ENCODE measurements at places on chromosomes 2 and 18.

DNA sequence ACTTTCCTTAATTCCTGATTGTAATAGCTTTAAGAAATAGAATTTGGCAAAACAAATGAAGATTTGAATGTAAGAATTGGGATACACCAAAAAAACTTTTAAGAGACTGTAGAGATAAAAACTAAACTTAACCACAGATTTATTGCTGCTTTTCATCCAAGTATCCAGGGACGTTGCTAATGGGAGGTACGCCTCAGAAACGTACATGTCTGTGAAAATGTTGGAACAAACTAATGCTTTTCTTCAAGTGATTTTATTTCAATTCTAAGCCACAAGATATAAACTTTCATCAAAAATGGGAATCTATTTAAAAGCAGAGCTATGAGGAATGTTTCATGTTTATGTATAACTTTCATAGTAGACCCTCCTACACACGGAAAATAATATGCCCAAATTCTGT lies 66.3 kb downstream of the ARHGAP15 start:
- DNase-seq, result no peak

- no peak for DNase-seq
These were observed 242.3 kb downstream of the SETBP1 start for GRCh38 chr18:44922968-44923367.

- DNase-seq, result no peak
These were observed 70.4 kb downstream of the SEMA4F start for GRCh38 chr2:74724496-74724895.

DNA sequence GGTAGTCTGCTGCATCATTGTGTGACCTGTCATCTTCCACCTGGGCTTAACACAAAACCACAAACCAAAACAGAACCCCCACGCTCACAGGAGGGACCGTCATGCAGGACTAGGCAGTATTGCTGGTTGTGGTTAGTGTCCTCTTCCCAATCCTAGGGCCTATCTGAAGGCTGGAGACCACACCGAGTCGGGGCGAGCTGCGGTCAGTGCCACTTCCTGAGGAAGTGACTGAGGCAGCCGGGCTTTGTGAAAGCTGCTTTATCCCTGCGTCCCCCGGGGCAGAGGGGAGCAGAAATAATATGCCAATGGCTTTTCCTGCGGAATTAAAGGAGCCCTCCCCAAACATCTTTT lies 22.9 kb downstream of the ZNF532 start:
- DNase-seq, result no peak

DNA sequence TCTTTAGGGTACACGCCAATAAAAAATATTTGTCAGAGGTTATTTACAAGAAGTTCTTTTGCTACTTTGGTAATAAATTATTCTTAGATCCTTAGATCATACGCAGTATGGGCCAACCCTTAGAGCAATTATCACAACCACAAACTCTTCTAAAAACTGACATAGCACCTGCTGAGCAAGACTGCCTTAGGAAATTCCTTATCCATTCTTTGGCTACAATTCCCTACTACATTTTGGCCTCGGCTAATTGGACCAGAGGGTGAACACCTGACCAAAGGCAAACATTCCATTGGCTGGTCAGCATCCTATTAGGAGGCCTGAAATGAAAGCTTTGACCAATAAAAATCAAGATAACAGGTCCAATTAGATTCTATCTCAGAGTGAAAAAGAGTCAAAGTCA lies 147.6 kb upstream of the CCDC68 start:
- DNase-seq, result no peak

DNA sequence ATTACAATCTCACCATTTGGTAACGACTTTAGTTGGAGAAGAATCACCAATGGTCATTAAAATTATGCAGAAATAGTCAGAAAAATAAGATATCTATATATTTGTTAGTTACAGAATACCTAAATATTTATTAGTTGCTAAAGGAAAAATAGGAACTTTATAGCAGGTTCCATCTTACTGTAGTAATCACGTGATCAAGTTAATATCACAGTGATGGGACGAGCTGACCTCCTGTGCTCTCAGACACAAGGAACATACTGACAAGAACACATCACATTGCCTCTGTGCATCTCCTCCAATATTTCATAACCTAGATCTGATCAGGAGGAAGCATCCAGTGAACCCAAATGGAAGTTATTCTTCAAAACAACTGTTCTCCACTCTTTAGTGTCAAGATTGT lies 215.3 kb downstream of the GALR1 start:
- no peak for DNase-seq

DNA sequence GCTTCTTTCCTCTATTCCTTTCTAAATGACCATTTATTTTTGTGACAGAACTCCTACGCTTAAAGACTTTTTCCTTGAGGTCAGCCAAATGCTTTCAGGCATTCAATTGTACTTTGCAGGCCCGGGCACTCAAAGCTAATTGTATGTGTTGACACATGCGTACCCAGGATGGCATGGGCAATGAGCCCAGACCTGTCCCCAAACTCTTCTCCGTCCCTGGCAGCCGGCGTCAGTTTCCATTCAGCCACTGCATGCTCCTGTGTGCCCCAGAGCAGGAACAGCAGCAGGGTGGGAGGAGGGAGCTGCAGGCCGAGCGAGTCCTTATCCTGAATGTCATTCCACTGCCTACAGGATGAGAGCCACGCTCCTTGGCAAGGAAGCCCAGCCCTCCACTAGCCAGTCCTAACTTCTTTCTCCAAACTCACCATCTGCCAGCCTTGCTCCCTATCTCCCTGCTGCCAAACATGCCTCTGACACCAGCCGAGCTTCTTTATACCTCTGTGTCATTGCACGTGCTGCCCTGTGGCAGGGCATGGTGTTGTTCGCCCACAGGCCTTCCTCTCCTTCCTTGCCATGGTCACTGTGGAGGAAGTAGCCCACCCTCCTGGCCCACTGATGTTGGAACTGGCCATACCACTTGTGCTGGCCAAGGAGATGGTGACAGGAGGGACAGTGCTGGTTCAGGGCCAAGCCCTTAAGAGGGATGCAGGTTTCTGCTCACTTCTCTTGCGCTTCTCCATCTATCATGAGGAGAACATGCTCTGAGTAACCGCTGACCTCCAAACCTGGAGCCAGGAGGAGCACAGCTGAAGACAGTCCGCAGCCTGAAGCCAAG lies 116.9 kb upstream of the FHL2 start:
- DNase-seq, result no peak

DNA sequence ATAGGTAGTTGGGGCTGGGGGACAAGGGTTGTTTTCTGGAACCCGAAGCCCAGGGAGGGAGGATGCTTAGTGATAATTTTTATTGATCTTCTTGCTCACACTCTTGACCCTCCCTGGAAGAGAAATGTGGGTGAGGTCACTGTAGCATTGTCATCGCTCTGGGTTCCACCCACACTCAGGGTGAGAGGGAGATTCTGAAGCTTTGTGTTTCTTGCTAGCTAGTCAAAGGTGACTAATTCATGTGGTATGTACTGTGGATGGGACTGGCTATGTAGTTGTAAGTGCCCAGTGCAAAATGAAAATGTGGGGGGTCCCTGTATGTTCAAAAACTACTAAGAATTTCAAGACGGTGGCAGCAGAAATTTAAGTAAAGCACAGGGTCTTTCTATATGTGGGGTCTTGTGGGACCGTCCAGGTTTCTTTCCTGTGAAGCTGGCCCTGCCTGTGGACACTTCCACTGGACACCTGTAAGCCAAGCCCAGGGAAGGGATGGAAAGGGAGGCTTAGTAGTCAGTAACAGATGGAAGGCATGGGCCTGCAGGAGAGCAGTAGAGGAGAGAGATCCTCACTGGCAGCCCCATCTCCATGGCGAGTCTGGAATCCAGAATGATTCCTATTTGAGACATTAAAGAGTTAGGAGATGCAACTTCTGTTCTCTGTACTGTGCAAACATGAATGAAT lies 35.0 kb downstream of the TSN start:
- no peak for DNase-seq

GRCh38 chr2:34604164-34604563 lies 1005.1 kb upstream of the FAM98A start:
- no peak for DNase-seq

DNA sequence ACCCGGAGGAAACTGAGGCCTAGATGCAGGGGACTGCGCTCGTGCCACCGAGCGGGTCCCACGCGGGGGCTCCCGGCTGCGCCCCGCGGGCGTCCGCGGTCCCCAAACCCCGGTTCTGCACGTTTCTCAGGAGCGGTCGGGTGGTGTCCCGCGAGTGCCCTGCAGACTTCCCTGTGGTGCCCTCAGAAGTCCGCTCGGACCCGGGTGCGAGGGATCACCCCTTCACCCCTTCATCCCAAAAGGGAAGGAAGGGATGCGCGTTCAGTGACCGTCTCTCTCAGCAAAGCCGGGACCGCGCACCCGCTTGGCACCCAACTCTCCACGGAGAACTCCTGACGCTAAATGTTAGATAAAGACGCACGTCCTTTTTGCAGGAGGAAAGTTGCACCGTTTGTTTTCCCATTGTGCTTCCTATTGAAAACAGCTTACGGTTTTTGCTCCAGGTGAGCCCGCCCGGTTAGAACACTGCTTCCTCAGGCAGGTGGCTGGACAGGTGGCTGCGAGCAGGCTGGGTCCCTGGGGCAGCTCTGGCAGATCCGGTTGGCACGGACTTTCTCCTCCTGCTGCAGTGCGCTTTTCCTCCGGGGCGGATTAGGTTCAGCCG lies 779 bp downstream of the DGKD start:
- DNase-seq, result no peak

DNA sequence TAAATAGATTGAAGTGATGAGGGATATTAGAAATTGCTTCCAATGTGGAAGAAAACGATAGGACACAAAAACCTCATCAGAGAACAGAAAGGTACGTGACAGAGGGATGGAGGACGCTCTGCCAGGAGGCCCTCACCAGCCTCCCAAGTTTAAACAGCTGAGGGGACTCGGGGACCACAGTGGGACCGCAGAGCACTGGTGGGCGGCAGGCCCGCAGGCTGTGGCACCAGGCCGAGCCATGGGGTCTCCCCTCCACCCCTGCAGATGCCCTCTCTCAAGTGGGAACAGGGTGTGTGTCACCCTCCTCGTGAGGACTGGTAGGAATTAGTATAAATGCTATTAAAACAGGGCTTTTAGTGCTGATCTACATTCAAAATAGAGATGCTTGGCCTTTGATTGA lies 10.8 kb downstream of the NDUFA10 start:
- no peak for DNase-seq

DNA sequence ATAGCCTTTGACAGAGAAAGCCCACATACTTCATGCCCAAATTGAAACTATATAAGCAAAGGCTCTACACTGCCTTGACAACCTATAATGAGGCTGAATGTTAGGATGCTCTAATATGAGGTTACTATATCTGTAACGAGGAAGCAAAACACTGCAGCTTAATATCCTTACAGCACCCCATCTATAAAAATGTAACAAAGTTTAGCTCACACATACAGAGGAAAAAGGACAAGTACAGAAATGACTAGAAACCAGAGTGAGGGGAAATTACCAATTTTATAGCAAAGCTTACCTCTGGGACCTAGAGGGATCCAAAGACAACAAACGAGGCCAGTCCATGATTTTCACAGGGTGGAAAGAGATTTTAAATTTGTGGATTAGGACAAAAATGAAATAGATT lies 138.5 kb downstream of the COL4A4 start:
- no peak for DNase-seq

- DNase-seq, result no peak
These were observed 174.7 kb upstream of the SIX3 start for GRCh38 chr2:44766777-44767176.

- no peak for DNase-seq
These were observed 273.2 kb downstream of the ARHGAP15 start for GRCh38 chr2:143402451-143402850.

DNA sequence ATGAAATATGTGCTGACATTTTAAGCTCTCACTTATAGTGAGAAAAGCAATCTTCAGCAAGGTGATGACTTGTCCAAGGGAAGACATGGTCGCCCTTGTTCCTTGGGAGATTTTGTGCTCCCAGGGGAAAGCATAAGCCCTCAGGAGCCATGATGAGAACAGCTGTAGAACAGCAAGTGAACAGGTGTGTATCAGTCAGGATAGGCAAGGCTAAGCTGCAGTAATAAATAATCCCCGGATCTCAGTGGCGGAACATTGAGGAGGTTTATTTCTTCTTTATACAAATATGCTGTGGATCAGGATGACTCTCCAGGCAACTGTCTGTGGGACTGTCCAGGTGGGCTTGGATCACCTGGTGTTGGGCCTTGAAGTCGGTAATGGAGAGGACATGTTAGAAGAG lies 103.1 kb downstream of the MSH2 start:
- no peak for DNase-seq

- DNase-seq, result no peak
These were observed 10.7 kb downstream of the ACAA2 start for GRCh38 chr18:49802623-49803022.
